ENCODE measurements at places on chromosomes 11 and 22. TPM values are rescaled to one million over a fixed set of nuclear protein-coding genes. Genes with fewer than 3 reads are reported as not detected.
A peak's percentile ranks its signal among the peaks of the same experiment; 100 is the strongest.

TRIM68 gene
- 12.5 TPM for total RNA-seq

GRCh38 chr11:117691516-117691915 is 105.5 kb downstream of the DSCAML1 start:
- no peak for DNase-seq

- DNase-seq, result no peak
These were observed 7.8 kb downstream of the PPP6R3 start for GRCh38 chr11:68468217-68468828.

DNA sequence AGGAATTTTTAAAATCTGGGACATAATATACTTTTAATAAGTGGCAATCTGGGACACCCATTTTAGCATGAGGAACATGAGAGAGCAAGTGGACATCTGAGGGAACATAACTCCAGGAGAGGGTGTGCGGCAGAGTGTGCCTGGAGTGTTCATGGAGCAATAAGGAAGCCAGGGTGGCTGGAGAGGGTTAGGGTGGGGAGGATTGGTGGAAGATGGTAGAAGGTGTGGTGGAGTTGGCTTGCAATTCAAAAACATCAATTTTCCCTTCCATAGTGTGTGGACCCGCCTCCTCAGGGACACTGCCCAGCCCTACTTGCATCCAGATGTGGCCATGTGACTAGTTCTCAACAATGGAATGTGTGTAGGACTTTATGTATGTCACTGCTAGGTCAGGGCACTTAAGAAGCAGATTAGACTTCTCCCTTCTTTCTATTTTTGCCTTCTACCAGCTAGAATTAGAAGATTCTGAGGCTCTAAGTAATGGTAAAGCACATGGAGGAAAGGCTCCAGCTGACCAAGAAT is 4.4 kb upstream of the DENND5A start:
- DNase-seq, result no peak

DNA sequence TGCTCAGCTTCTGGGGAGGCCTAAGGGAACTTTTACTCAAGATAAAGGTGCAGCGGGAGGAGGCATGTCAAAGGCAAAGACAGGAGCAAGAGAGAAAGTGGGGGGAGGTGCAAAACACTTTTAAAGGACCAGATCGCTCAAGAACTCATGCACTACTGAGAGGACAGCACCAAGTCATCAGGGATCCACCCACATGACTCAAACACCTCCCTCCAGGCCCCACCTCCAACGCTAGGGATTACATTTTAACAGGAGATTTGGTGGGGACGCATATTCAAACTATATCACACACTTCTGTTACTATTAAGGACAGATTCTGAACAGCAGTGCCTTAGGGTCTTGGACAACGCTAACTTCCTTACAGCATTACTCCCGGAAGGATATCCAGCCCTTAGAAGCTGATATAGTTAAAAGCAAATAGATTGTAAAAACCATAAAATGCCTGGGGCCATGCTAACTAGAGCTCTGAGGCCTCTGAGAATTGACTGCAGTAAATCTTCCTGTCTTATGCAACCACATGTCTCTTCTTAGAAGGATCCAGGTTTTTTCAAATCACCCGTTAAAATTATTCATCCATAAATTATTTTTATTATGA is 16.7 kb upstream of the ZC3H12C start:
- DNase-seq, result no peak

SUSD2 gene
- 63.2 TPM for total RNA-seq

PDGFB gene
- total RNA-seq, result 21.9 TPM

FOLR1 gene
- 409 TPM for total RNA-seq

DNA sequence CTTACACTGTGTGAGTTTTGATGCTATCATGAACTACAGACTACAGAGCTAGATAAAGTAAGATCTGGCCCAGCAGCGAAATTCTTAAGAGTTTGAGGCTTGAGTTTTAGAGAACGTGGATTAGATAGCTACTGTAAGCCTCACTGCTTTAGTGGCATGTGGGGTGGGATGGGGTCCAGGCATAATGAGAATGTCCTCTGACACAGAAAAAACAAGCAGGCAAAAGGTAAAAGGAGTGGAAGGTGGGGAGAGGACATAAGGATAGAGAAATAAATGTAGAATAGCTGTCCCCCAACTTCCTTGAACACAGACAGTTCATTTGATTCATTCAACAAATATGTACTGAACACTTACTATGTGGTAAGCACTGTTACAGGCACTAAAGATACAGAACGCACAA is 324.5 kb upstream of the PITPNB start:
- DNase-seq, result no peak

GRCh38 chr11:71163371-71163770 is 89.0 kb downstream of the SHANK2 start:
- no peak for DNase-seq

DNA sequence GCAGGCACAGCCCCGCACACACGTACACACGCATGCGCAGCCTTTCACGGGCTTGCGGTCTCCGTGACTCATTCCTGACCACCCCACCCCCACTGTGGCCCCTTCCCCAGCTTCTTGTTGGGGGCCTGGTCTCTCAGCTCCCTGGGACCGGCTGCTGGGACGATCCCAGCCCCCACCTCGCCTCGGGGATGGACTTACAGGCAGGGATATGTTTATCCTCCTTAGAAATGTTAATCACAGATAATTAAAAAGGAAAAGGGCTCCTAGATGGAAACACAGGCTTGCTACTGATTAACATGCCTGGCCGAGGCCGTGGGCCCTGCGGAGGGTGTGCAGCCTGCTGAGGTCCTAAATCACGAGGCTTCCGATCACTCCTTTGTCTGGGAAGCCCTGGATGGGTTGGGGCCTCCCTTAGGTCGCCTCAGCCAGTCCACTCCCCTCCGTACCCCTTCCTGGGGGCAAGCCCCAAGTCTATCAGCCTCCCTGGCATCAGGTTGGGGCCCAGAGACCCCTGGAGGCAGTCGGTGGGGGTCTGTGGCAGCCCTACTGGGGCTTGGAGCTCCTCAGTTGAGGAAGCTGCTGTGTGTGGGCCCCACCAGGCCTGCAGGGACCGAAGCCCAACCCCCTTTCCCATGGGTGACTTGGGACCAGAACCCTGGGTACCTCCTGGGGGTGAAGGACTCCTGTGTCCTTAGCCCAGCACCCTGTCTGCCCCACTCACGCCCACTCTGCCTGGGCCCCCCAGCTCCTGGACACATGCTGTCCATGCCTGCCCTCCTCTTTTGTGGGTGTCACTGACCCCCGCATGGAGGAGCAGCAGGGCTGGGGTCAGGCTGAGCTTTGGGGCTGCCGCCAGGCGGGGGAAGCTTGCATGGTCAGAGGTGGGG is 20.6 kb downstream of the TSPAN4 start:
- DNase-seq, result no peak

- peak; percentile 76 for DNase-seq
These were observed 21.8 kb downstream of the NF2 start for GRCh38 chr22:29625090-29625825.

GRCh38 chr11:113613619-113614018 is 92.5 kb downstream of the TMPRSS5 start:
- no peak for DNase-seq

GRCh38 chr22:19127329-19128008 is 3.6 kb upstream of the TSSK2 start:
- no peak for DNase-seq

GRCh38 chr22:31081963-31082605 is 966 bp downstream of the SMTN start:
- no peak for DNase-seq

DNA sequence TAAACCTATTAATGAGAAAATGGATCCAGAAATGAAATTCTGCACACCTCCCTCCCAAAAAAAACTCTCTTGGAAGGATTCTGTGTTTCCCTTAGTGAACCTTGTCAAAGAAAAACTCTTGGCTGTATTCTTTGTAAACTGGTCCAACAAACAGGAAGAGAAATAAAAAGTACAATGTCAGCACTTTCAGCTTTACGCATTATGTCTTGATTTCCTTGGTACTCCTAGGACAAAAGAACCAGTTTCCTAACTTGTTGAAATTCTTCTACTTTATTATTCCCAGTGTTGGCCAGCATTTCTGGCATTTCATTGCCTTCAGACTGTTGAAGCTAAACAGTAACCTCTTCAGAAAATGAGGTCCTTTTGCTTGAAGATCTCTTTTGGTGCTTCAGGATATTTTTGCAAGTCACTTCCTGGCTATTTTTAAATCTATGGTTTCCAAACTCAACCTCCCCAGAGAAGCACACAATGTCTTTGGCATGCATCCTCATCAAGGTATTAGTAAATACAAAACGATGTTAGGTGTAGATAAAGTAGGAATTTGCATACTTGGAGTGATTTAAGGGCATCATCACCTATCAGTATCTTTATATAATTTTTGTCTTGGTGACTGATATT is 342.7 kb downstream of the AASDHPPT start:
- DNase-seq, result no peak

GRCh38 chr11:116413301-116414242 is 359.2 kb downstream of the BUD13 start:
- no peak for DNase-seq

EHBP1L1 gene
- total RNA-seq, result 57.0 TPM

F2 gene
- total RNA-seq, result not detected

DNA sequence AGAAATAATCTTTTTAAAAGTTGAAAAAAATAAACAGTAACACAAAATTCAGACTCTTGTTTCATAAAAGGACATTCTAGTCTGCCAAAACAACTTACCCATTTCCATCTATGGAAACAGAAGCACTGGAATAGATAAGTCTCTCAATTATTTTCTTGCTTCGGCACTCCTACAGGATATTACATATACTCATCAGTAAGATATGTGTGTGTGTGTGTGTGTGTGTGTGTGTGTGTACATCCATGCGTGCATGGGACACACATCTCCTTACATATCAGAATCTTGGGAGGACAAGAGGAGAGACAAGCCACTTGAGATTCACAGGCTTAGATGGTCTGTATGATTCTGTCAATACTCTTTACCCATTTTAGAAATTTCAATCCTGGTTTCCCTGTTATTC is 144.6 kb downstream of the ATG16L2 start:
- no peak for DNase-seq

GRCh38 chr11:35218956-35219355 is 80.0 kb downstream of the CD44 start:
- DNase-seq, result no peak

- no peak for DNase-seq
These were observed 401.6 kb upstream of the CCDC90B start for GRCh38 chr11:83687787-83688186.

OR52E2 gene
- not detected for total RNA-seq

ARHGAP8 gene
- 23.4 TPM for total RNA-seq

DNA sequence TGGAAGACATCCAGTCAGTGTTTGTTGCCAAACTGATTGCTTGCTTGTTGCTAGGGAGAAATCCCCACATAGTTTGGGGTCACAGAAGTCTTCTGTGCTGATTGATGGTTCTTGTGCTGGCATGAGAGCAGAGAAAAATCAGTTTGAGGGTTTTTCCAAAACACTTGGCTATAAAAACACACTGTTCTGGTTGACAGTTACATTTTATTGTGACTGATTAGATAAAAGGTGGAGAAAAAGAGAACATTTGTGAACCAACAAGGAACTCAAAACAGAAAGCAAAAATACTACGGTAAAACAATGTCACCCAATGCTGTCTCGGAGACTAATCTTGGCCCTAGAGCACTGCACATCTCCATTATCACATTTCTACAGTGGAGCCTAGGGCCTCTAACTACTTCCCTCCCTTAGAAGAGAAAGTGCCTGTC is 14.4 kb upstream of the EIF4G2 start:
- DNase-seq, result no peak

GRCh38 chr11:69293087-69293486 is 868 bp upstream of the MYEOV start:
- DNase-seq, result no peak

OR5A1 gene
- not detected for total RNA-seq

- DNase-seq, result no peak
These were observed 32.7 kb upstream of the TXNRD2 start for GRCh38 chr22:19974268-19974861.

DNA sequence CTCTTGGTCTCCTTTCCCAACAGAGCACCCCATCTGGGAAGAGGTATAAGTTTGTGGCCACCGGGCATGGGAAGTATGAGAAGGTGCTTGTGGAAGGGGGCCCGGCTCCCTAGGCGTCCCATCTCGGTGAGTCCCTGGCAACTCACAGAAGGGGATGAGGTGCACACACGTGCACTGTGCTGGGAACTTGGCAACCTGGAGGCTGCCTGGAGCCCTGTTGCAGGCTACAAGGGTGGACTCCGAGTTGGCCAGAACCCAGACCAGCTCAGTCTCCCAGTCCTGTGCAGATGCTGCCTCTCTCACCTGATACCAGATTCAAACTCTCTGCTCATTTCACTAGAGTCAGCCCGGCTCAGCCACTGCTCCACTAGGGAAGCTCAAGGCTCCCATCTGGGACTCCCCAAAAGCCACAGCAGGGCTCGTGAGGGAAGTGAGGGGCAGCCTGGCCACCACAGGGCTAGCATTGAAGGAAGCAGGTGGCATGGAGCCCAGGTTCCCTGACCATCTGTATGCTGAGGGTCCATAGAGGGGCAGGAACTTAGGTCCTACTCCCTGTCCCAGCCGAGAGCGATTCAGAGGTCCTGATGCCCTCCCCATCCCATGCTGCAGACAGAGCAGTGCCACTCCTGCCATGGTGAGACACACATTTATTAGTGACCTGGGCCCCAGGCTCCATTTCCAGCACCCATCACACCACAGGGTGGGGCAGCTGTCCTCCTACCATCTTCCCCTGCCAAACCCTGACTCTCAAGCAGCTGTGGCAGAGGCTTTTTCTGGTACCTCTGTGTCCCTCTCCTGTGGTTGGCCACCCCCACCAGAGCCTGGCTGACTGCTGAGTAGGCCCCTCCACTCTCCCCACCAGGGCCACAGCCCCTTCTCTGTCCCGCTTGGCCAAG is 4.0 kb downstream of the PRR33 start:
- DNase-seq, result peak; percentile 32

DNA sequence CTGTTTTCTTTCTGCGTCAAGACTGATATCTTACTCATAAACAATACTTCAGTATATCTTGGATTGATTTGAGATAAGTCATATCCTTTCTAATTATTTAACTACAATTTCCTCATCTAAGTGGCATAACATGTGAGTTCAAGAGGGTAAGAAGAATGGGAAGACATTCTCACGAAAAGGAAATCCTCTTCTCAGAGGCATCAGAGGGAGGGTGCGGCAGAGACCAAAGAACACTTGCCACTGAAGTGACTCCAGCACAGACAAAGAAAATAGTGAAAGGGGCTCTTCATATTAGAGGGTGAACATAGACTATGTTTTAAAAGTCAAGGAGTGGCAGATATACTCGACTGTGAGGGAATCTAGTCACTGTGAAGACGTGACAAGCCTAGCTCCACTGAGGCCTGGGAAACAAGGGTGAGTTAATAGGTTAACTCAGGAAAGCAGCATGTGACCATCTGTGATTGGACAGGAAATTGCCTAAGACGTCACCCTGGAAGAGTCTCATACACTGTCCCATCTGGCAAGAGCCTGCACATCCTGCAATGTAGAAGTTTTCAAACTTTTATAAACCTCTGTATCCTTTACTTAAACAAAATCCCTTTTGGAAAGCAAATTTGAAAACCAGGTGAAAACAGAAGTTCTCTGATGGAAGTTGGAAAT is 1.9 kb upstream of the MMP1 start:
- DNase-seq, result no peak

OLFML1 gene
- total RNA-seq, result 28.8 TPM

MEI1 gene
- 3.9 TPM for total RNA-seq
